ENCODE measurements at places on chromosomes 13 and 19.

- DNase-seq = no peak
Observed at GRCh38 chr13:71866335-71867130, 471 bp downstream of the DACH1 start.

- DNase-seq = peak; percentile 26
Observed at GRCh38 chr13:41315443-41316047, 4.5 kb downstream of the NAA16 start.

DNA sequence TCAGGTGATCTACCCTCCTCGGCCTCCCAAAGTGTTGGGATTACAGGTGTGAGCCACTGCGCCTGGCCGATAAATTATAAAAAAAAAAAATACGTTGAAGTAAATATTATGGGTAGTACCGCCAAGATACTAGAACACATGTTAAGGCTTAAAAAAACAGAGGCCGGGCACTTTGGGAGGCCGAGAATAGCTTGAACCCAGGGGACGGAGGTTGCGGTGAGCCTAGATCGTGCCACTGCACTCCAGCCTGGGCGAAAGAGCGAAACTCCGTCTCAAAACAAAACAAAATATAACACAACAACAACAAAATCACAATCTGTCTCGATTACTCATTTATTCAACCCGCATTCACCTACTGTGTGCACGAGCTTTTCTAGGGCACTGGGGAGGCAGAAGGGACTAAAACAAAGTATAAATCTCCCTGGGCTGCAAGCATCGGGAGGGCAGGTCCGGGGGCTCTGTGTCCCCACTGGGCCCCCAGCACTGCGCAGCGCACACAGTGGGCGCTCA lies 1.3 kb upstream of the BICRA start:
- no peak for DNase-seq

GRCh38 chr13:28347456-28348371 lies 147.2 kb downstream of the FLT1 start:
- DNase-seq = no peak

GRCh38 chr19:35213663-35214632 lies 14.6 kb downstream of the FAM187B start:
- DNase-seq = peak; percentile 88
